ENCODE measurements at places on chromosomes 11 and 22. TPM values are rescaled to one million over a fixed set of nuclear protein-coding genes. Genes with fewer than 3 reads are reported as not detected.

STX5 gene
- 8.6 TPM for polyA plus RNA-seq

KRTAP5-11 gene
- polyA plus RNA-seq = not detected

NNMT gene
- polyA plus RNA-seq = 76.3 TPM

OR4D6 gene
- not detected for polyA plus RNA-seq

CALCA gene
- polyA plus RNA-seq = 2.1 TPM

ARVCF gene
- 33.0 TPM for polyA plus RNA-seq

SMTNL1 gene
- not detected for polyA plus RNA-seq

- DNase-seq = no peak
Measured at GRCh38 chr11:103581760-103582159, 454.7 kb upstream of the DDI1 start.

- peak; percentile 66 for DNase-seq
Measured at GRCh38 chr11:65894034-65894591, 3.6 kb downstream of the CCDC85B start.

GRCh38 chr11:92979176-92979575 is 9.7 kb downstream of the MTNR1B start:
- no peak for DNase-seq

- peak; percentile 33 for DNase-seq
Measured at GRCh38 chr11:64357904-64358535, 942 bp upstream of the RPS6KA4 start.

- DNase-seq = no peak
Measured at GRCh38 chr11:20213790-20214189, 53.5 kb upstream of the DBX1 start.

- no peak for DNase-seq
Measured at GRCh38 chr11:46640036-46640788, 22.9 kb downstream of the ATG13 start.

- DNase-seq = no peak
Measured at GRCh38 chr11:75775056-75775455, 6.5 kb downstream of the DGAT2 start.

DNA sequence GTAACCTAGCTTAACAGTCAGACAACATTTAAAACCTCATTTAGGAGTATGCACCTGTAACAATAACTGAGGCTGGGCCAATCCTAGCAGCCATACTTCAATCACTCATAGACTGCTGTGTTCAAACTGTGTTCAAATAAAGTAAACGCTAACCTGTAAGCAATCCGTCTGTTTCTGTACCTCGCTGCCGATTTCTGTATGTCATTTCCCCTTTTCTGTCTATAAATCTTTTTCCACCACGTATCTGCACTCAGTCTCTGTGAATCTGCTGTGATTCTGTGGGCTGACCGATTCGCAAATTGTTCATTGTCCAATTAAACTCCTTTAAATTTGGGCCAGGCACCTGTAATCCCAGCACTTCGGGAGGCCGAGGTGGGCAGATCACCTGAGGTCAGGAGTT is 12.3 kb downstream of the APOBEC3H start:
- no peak for DNase-seq

DNA sequence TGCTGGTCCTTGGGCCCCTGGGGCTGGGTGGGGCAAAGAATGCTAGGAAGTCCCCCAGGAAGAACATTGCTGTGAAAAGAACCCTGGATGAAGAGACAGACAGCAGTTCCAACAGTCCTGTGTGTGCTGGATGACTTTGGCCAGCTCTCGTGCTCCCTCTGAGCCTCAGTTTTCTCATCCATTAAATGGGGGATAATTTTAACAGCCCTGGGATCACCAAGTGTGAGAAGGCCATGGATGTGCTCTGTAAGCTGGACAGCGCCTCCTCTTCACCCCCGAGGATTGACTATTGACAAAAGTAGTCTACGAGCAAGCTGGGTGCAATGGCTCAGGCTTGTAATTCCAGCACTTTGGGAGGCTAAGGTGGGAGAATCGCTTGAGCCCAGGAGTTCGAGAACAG is 2.5 kb downstream of the LARGE2 start:
- no peak for DNase-seq

- no peak for DNase-seq
Measured at GRCh38 chr22:50260434-50260800, 1.1 kb downstream of the MAPK12 start.

Measured in heart left ventricle (tissue), 16 donors.